Ecto neural progenitor cell (in vitro differentiated cells): ENCODE measurements at places on chromosomes 11 and 22.

DNA sequence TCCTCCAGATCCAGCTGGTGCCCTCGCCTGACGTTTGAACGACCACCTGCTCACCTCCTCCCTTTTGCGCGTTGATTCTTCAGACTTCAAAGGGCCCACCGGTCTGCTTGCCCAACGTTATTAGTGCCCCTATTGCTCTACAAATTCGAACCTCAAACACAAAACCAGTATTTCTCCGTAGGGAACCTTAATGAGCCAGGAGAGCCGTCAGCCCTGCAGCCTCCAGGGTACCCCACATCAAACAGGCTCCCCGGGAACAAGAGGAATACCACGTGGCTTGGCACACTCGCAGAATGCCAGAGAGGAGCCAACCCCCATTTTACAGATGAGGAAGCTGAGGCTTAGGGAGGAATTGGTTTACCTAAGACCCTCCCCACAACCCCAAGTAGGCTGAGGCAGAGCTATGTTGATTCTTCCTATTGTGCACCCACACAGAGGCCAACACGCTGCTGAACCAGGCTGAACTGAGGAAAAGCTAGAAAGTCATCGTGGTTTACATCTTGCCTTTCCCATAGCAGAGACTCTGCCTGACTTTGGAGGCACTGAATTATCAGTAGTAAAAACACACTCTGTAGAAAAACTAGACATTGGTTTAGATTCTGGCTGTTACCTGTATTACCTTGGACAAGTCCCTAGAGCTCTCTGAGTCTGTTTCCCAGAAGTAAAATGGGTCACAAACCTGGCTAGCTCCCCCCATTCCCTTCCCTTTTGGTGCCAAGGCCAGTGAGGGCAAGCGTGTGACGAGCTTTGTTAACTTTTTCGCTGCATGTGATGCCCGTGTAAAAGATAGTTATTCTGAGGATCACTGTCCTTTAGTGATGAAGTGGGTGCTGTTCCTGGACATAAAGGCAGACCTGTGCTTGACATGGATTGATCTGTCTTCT, 764 bp downstream of the TKFC start:
- DNase-seq = peak; percentile 42

- DNase-seq = peak; percentile 7
Measured at GRCh38 chr11:116336540-116336939, 436.2 kb downstream of the BUD13 start.

DNA sequence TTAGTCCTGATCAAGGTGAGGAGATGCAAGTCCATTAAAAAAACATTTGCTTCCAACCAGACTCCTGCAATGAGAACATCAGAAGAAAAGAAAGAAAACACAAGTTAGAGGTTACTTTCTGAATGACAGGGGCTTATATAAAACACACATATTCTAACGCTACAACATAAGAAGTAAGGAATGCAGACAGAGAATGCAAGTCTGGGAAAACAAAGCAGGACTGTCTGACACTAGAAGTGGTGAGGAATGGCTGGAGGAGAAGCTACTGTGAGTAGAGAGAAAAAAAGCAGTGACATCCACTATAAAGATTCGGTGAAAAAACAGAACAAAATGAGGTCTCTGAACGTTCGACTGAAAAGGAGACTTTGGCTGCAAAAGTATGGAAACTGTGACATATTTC, 12.3 kb downstream of the TMEM216 start:
- DNase-seq = no peak

DNA sequence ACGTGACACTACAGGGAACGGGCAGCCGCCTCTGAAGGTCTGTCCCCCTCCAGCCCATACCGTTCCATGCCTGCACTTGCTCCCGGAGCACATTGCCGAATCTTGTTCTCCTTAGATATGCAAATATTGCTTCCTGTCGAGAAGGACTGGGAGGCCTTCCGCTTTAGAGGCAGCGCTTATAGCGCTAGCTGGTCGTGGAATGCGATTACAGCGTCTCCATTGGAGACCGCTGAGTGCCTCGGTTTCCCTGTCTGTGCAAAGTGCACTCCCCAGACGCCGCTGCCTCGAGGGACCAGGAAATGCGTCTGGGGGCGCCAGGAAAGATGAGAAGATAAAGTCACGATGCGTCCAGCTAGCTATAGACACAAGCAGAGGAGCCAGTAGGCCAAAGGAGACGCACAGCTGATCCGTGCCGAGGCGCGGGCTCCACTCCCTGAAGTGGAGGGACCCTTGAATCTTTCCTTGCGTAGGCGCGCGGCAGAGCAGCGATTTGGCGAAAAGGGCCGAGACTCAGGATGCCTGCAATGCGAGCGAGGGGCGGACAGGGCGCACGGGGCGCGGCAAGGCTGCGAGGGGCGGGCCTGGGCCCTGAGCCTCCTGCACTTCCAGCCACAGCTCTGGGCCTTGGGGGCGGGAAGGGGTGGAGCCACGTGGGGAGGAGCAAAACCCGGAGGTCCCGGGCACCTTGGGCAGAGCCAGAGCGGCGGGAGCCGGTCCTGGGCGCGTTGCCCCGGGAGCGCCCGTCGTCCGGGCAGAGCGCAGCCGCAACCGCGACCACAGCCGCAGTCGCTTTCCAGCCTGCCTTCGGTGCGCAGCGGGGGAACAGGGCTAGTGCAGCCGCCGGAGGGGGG, at the start of gene RASSF10:
Gene RASSF10, plus strand, starts transcription at position 692 of the 851 bp plus-strand sequence. CDS start 261 bp downstream, outside the sequence.
- peak; percentile 93 for DNase-seq

GRCh38 chr11:100928426-100928825, 201.2 kb downstream of the PGR start:
- DNase-seq = no peak

GRCh38 chr11:78277314-78277994, 88.7 kb downstream of the USP35 start:
- no peak for DNase-seq

- DNase-seq = no peak
Measured at GRCh38 chr11:114061048-114061680, 1.7 kb downstream of the ZBTB16 start.

DNA sequence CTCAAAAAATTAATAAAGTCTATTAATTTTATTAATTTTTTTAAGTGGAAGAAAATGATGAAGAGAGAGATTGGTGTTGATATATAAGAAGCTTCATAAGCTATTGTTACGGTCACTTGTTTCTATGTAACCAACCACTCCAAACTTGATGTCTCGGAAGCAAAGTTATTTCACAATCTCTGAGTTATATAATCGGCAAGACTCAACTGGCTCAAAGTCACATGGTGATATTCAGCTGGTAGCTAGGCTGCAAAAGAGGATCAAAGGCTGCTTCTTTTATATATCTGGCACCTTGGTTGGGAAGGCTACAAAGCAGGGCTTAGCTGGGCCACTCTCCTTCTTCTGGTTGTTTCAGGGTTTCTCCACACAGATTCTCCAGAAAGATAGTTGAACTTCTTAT, 245.1 kb upstream of the ARHGAP42 start:
- no peak for DNase-seq

DNA sequence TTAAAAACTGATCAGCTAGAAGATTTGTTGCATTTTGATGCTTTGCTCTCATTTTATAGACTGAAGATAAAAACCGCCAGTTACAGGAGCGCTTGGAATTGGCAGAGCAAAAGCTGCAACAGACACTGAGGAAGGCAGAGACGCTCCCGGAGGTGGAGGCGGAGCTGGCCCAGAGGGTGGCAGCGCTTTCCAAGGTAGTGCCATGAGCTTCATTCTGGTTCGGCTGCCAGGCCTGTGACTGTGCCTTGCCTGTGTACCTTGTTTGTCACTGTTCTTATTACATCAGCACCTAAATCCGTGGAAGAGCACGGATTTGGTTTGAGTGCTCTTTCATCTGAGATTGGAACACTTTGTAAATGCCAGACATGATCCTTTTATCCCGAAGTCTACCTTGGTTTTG, 61.4 kb downstream of the PPFIA1 start:
- no peak for DNase-seq

DNA sequence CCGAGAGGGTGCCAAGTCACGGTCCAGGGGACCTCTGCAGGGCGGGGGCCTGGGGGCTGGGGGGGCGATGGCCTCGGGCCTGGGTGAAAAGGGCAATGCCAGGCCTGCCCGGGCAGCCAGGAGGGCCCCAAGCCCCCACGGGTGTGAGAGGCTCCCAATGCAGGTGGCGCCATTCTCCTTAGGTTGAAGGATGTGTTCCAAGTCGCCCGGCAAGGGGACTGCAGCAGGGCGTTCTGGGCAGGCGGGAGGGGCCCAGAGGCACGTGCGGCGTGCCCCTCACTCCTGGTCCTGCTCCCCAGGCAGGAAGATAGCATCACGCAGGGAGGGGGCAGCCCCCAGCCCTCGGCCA, 730 bp upstream of the TNNI2 start:
- DNase-seq = no peak

DNA sequence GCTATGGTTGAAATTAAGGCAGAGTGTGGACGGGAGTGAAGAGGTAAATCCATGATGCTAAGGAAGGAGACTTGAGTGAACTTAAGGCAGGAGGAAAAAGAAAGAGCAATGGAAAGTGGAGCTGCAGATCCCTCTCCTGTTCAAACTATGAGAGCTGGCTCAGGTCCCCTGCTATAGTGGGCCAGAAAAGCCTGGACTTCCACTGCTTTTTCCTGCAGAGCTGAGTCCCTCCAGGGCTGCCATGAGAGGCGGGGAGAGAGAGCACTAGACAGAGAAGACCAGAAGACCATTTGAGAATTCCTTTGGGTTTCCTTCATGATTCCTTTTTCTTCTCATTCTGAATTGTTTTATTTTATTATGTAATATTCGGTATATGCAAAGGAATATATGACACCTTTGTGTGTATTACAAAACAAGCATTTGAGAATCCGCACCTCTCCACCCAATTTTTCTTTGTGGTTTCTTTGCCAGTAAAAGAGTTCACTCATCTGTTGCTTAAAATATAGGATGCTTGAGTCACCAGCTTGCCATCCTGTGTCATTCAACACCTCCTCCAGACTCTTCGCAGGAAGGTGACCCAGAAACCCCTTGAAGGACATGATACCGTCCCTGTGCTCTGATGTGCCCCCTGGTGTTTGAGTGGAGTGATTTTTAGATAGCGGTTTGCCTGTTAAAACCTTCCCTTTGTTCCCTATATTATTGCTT, 24.4 kb downstream of the SREBF2 start:
- DNase-seq = peak; percentile 58

DNA sequence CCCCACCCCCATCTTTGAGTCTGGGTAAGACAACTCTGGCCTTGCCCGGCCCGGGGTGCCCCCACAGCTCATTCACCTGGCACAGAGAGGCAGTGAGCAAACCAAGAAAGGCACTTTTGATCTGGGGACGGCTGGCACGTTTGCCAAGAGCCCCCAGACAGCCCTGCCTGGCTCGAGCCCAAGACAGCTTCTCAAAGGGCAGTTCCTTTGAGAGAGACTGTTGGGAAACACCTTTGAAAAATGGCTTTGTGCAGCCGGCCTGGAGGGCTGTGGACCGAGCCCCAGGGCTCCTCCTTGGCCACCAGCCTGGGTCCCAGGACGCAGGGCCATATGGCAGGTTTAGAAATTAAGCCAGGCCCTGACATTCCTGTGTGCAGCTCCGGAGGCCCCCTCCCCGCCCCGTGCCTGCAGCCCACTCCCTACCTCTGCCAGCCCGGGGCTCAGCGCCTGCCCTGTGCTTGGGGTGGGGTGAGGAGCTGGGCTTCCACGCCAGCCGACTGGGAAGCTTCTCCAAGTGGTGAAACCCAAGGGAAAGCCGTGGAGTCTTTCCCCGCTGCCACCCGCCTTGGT, 50.2 kb upstream of the SMIM38 start:
- DNase-seq = no peak

GRCh38 chr11:47552566-47553405, at the start of gene CELF1:
TSS of gene CELF1 (minus strand) at chr11:47553132. CDS start at chr11:47499523, 53,609 bp downstream.
- peak; percentile 94 for DNase-seq

- no peak for DNase-seq
Measured at GRCh38 chr22:30028731-30029130, 51.5 kb upstream of the HORMAD2 start.

DNA sequence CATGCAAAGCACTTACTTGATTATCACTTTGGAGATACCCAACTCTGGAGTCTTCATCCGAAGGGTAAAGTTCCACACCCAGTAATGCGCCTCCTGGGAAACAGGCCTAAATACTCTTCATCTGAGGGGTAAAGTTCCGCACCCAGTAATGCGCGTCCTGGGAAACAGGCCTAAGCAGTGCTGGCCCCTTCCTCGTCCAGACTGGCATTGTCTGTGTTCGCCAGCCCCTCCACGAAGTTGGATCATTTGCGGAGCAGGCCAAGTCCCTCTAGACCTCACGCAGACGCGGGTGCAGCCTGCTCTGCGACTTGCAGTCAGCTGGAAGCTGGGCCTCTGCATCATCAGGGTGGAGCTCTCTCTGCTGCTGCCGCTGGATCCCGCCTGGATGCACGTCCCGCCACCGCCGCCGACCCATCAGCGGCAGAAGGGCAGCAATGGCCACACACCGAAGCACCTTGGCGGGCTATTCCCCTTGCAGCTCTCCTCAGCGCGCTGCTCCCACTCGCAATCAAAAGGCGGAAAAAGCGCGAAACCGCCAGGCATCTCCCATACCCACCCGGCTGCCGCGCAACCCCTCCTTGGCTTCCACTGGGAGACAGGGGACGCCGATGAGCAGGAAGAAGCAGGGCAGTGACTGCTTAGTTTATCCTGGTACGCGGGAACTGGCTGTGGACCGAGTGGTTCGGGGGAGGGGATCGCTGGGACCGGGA, 34.1 kb upstream of the GLYATL1 start:
- peak; percentile 86 for DNase-seq

DNA sequence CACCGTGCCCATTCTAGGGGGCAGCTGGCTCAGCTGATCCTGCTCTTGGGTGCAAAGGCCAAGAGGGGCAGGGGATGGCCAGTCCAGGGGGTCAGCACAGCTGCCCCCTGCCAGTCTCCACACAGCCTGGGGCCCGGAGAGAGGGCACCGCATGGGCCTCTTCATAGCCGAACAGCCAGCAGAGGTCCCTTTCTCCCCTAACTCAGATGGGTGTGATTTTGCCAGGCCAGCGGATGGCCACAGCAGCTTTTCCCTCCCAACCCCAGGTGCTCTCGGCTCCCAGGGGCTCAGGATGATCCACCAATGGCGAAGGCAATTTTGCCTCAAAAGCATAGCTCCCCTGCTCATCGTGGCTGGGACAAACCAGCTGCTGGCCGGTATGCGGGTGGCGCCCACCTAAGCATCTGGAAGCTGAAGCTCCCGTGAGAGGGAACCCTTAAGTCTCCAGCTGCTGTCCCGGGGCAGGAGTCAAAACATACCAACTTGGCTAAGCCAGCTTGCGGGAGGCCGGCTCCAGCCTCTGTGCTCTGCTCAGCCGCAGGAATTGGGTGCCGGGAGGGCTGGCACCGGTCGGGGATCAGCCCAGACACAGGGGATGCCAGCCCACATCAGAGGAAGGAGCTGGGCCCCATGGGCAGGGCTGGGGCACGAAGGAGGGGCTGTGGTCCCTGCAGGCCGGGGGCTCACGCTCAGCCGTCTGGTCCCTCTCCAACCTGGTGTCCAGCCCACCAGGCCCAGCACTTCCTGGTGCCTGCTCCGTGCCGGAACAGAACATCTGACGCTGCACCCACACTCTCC, 30.5 kb upstream of the GNB1L start:
- DNase-seq = no peak

GRCh38 chr11:47913529-47914244, 65.5 kb upstream of the NUP160 start:
- no peak for DNase-seq

GRCh38 chr11:128365044-128365443, 222.3 kb downstream of the ETS1 start:
- DNase-seq = no peak

DNA sequence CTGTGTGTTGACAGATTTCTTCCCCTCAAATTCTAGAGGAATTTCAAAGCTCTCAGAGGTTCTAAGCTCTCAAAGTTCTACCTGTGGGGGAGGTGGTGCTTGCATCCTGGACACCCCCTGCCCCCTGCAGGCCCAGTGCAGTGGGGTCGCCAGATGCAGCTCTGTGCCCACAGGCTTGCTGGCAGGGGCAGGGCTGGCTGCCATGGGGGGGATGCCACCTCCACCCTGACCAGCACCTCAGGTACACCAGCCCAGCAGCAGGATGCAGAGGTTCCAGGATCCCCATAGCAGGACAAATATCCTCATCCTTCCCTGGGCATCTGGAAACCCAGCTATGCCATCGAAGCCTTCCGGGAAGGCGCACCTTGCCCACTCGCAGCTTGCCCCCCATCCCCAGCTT, 91.1 kb downstream of the BRD1 start:
- no peak for DNase-seq
